ENCODE measurements at places on chromosomes 11 and 22.

- DNase-seq, result no peak
Observed at GRCh38 chr11:57306161-57306876, 18.4 kb downstream of the TNKS1BP1 start.

DNA sequence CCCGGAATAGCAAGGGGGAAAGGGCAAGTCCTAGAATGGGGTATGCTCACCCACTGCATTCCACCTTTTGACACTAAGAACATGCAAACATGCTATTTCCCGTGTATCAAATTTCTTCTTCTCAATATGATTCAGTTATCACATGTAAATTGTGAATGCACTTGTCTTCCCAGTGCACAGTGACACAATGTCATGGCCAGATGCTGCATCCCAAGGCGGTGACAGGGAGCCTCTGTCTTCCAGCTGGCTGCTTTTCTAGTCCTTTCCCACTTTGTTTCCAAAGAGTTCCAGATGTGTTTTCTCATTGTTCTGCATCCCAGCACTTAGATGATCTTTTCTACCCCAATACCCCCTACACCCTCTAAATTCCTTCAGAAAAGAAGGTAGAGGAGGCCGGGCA is 12.4 kb downstream of the SLC25A18 start:
- no peak for DNase-seq

DNA sequence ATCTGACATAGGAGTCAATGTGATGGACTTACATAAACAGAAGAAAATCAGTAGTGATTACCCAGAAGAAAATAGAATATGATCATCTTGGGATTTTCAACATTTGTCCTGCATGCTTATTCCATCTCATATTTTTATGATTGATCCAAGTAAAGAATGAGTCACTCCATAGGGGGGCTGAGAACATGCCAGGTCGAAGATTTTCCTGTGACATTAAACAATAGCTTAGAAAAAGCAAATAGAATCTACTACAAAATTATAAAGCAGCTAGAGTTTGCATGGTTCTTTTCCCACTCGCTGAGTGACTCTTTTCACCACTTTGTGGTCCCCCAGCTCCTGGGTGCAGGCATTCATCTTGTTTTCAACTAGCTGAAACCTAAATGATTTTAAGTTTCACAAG is 56.3 kb downstream of the DDI1 start:
- no peak for DNase-seq

GRCh38 chr11:69060806-69061712 is 12.3 kb downstream of the TPCN2 start:
- DNase-seq, result no peak

GRCh38 chr11:43404836-43405479 is 46.2 kb downstream of the TTC17 start:
- no peak for DNase-seq

- DNase-seq, result no peak
Observed at GRCh38 chr11:37404231-37404630, 806.2 kb upstream of the RAG2 start.

- DNase-seq, result no peak
Observed at GRCh38 chr11:128388206-128388815, 199.0 kb downstream of the ETS1 start.

GRCh38 chr11:19976281-19976941 is 183.9 kb downstream of the DBX1 start:
- no peak for DNase-seq

- DNase-seq, result no peak
Observed at GRCh38 chr11:995752-996420, 40.6 kb downstream of the MUC6 start.

DNA sequence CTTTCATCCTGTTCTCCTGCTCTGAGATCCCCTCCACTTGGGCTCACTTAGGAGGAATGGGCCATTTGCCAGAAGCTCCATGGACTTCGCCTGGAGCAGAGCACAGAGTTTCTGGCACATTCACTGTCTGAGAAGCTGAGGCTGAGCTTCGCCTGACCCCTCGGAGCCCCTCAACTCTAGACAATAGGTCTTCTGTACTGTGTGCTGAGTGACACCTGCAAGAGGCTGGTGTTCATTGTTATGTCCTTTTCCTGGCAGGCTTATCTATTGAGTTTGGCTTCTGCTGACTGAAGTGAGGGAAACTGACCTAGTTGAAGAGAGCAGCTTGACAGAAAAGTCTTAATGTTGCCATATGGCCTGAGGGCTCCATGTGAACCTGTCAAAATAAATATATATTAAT is 124.3 kb downstream of the EHF start:
- DNase-seq, result no peak

DNA sequence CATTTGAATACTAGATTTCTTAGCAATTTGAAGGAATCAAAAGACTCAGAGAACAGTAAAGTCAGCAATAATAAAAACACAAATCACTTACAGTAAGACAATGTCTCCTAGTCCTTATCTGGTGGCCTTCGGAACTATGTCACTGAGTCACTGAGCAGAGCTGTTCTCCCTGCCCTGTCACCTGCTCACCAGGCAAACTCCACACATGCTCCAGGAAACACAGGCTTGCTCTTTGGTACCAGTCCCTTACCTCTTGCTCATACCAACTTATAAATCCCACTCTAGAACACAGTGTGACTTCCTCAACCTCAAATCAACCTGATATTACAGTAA is 81.1 kb upstream of the CHRM4 start:
- DNase-seq, result no peak

DNA sequence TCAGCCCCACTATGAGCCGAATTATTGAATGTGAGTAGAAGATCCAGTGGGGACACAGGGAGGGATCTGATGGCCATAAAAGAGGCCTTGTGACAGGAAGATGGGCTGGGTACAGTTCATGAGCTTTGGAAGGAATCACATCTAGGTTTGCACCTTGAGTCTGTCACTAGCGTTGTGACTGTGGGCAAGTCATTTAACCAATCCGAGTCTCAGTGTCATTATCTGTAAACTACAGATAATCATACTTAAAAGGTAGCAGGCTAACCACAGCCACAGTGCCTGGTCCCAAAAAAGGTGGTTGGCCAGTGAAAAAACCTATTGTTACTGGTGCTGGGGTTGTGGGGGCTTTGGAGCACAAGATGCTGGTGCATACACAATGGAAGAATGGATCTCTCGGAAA is 3.8 kb downstream of the HEPN1 start:
- DNase-seq, result no peak
